AG20443 (cell line): ENCODE measurements at places on chromosomes 1 and 21.

- no peak for DNase-seq
Measured at GRCh38 chr1:32877211-32878110, 6.7 kb upstream of the FNDC5 start.

DNA sequence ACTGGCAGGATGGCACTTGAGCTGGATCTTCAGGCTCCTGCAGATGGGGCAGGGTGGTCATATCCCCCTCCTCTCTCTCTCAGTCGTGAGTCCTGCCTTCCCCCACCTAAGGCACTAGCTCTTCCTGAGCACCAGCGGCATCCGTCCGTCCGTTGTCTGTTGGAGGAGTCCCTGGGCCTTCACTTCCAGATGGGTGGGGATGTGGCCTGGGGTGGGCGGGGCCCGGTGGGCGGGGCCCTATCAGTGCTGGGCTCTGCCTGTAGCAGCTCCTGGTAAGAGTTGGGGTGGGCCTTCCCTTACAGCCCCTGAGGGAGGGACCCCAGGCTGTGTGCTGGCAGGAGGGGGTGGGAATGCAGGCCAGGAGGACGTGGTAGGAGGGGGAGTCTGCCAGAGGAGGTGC is 10.3 kb downstream of the LDLRAD2 start:
- peak; percentile 69 for DNase-seq

DNA sequence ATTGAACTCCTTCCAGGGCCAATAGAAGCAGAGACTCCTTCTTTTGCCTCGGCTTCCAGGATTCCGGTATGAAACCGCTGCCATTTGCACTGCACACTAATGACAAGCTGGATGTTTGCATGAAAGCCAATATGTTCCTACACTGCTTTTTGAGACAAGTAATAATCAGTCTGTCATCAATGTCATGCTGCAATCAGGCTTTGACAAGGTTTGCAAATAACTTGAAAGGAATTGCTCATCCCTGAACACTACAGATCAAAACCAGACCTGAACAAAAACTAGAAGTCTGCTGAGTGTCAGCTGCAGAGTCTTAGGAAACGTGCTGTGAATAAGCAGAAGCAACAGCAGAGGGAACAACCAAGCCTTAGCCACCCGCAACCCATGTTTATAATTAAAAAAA is 720.7 kb upstream of the CXADR start:
- peak; percentile 21 for DNase-seq

- DNase-seq, result no peak
Measured at GRCh38 chr1:239570878-239571277, 184.5 kb downstream of the CHRM3 start.
